Fibroblast of the conjunctiva (primary cell): ENCODE measurements at places on chromosomes 2 and 18.

DNA sequence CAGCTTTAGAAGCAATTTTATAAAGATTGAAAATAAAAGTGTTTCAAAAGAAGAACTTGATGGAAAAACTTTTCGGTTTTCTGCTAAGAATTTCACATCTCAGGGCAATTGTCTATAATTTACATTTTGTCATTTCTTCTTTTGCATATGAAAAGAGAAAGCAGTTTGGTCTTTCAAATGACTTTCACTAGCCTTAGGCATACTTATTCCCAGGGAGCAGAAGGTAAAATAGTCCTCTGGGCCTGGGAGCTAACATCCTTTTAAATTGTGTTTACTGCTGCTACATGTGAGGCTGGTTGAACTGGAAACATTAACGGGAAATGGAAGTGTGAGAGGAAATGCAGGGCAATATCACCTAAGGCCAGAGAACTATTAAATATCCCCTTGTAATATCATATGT is 37.1 kb downstream of the MYO3B start:
- DNase-seq: no peak

DNA sequence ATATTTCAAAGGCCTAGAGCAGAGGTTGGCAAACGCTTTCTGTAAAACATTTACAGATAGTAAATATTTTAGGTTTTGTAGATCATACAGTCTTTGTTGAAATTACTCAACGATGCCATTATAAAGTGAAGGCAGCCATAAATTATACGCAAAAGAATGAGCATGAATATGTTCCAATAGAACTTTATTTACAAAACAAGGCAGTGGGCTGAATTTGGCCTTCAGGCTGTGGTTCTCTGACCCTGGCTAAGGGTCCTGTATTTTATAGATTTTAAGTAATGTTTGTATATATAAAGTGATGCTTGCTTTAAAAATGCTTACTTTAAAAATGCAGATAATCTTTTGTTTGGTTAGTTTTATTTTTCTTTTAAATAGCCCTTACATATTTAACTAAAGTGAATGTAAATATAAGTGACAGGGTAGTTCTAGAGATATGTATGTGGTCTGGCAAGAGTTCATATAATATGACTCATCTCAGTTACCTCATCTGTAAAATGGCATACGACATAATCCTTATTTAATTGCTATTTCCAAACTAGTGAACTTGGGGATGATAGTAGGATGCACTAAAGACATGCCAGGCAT is 51.7 kb upstream of the ATP5MC3 start:
- peak; percentile 24 for DNase-seq

GRCh38 chr2:64234150-64234549 is 89.9 kb upstream of the PELI1 start:
- DNase-seq: no peak

DNA sequence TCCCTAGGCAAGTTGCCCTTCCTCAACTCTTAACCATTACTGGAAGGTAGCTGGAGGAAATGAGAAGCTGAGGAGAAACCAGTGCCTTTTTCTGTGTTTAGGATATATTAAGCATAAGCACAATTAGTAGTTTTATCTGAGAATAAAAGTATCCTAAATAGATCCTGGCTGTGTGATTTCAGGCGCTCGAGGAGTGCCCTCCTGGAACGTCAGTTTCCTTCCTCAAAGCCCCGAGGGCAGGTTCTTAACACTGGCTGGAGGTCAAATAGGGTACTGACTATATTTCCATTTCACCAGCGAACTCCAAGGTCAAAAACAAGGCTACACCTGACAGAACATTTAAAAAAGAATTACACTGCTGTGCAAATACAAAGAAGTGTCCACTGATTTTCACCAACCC is 1.5 kb upstream of the STON1 start:
- DNase-seq: no peak
